SJSA1 (cell line): ENCODE measurements at places on chromosomes 16 and 17.

DNA sequence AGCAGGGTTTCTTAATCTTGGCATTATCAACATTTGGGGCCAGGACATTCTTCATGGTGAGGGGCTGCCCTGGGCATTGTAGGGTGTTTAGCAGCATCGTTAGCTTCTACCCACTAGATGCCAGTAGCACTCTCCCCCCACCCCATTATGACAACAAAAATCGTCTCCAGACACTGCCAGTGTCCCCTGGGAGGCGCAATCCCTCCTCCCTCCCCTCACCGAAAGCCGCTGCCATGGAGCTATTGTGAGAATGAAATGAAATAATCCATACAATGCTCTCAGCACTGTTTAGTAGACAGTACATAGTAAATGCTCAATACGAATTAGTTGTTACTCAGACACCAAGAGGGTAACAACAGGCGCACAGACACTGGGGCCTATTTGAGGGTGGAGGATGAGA is 502.9 kb downstream of the NPIPA7 start:
- DNase-seq = no peak

DNA sequence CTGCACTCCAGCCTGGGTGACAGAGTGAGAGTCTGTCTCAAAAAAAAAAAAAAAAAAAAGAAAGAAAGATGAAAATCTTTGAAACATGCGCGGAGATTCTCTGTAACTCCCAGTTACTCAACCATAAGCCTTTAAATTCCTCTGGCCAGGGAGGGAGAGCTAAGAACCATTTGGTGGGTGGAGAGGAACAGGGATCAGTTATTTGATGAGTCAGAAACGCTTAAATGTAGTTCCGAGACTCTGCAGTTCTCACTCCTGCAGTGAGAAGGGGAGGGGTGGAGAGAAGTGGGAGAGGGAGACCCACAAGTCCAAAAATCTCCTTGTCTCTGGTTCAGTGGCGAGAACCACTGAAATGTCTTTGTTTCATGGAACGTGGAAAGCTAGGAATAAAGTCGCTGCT is 266.7 kb downstream of the SOX9 start:
- DNase-seq = peak; percentile 79

GRCh38 chr17:36602030-36602748 is 806 bp downstream of the MRM1 start:
- peak; percentile 35 for DNase-seq

DNA sequence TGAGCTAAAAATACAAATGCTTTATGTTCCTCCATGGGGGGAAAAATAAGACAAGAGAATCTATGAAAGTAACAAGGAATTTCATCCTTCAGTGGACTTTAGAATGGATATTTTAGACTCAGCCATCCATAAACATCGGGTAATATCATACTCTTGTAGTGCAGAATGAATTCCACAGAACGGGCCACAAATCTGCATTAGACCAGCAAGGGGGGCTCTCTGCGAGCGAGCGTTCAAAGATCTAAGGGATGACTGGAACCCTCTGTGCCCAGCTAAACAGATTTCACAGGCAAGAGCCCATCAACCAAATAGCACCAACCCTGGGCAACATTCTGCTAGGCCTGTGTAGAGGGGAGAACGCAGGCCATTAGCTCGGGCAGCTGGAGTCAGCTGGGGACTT is 537.9 kb upstream of the CDH11 start:
- no peak for DNase-seq

- no peak for DNase-seq
These were observed 41.7 kb downstream of the ZZEF1 start for GRCh38 chr17:4100883-4101756.
